ENCODE measurements at places on chromosomes 16 and 17.

- no peak for DNase-seq
These were observed 19.8 kb upstream of the MAP3K14 start for GRCh38 chr17:45336390-45337182.

DNA sequence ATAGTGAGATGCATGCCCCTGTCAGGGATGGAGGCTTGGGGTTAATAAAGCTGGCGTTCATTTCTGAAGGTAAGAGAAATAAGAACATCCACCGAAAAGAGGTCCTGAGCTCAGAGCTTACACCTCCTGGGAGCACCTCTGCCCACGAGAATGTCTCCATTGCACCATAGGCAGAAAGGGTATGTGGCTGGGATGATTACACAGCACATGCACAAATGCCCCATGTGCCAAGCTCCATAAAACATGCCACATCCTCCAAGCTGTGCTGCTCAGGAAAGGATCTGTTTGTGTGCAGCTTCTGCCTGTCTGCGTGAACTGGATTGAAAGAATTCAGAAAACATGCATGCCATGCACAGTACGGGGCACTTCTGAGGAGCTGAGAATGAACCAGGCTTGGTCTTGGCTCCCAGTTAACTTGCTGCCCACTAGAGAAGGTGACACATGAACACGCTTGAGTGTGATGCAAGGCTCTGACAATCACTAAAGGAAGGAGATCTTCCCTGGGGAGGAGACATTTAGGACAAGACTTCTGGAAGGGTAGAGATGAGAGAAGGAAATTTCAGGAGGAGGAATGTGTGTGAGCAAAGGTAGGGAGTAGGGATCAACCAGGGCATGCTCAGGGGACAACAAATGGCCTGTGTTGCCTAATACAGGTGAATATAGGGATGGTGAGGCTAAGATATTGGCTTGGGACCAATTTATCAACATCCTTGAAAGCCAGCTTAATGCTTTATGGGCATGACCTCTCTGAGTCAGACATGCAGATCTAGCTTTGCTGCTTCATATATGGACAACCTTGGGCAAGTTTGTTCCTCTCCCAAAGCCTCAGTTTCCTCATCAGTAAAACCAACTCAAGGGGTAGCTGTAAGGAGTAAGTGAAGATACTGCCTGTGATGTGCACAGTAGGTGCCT lies 32.0 kb upstream of the SMPD3 start:
- no peak for DNase-seq

GRCh38 chr16:15741207-15741871 lies 91.3 kb downstream of the NDE1 start:
- no peak for DNase-seq

DNA sequence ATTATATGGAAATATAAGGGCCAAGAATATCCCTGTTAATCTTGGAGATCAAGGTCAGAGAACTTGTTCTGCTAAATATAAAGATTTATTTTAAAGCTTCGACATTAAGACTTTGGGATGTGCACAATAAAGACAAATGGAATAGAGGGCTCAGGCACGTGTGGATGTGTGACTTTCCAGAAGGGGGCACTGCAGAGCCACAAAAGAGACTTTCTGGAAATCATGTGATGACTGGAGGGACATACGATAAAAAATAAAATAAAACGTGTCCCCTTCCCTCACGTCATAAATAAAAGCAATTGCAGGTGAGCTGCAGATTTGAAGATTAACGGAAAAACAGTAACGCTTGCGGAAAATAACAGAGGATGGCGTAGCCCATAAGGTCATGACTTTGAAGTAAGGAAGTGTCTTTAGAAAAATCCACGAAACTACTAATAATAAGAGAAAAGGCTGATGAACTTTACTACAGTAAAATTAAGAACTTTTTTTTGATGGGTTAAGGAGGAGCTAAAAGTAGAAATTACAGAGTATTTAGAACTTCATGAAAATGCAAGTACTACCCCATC lies 9.4 kb upstream of the ENGASE start:
- peak; percentile 62 for DNase-seq
